ENCODE measurements at places on chromosomes 6 and 20.
A peak's percentile ranks its signal among the peaks of the same experiment; 100 is the strongest.

DNA sequence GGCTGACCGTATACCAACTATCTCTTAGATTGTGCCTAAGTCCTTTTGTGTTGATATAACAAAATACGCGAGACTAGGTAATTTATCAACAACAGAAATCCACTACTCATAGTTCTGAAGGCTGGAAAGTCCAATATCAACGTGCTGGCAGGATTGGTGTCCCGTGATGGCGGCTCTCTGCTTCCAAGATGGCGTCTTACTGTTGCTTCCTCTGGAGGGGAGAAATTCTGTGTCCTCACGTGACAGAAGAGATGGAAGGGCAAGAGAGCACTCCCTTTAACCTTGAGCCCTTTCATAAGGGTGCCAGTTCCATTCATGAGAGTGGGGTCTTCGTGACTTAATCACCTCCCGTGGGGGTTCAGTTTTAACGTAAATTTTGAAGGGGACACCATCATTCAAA lies 28.1 kb downstream of the RNF144B start:
- no peak for DNase-seq

GRCh38 chr6:14066782-14067406 lies 50.7 kb upstream of the CD83 start:
- DNase-seq, result peak; percentile 75

DNA sequence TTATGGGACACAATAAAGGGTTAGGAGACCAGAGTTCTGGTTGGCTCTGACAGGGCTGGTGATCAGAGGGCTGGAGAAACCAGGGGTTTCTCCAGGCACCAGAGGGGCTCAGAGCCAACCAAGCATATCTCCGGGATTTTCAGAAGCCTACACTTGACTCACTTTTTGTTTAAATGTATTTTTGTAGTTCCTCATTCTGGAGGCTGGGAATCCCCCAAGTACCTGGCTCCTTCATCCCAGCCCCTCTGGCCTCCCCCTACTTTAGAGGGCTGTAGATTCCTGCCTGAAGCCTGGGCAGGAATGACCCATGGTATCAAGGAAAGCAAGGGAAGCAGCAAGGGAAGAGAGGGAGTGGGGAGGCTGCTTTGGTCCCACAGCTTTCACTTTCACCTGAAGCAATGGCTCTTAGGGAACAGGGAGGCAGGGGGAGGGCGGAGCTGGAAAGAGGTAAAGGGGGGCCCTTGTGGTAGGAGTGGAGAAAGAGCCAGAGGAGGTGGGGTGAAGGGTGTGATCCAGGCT lies 973 bp downstream of the CD40 start:
- DNase-seq, result no peak

DNA sequence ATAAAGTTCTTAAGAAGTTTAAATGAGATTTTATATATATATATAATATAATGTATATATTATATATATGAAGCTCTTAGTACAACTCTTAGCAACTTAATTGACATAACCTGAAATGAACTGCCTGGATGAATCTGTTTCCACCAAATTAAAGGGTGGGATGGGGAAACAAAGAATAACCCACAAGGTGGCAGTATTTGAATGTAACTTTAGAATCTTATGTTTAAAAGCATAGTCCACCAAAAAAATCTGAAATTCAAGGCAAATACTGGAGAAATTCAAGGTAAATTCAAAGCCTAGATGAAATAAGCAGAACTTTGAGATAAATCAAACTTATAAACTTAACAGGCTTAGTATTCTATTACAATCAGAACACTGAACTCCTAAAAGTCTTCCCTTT lies 4.4 kb upstream of the IBTK start:
- DNase-seq, result no peak

DNA sequence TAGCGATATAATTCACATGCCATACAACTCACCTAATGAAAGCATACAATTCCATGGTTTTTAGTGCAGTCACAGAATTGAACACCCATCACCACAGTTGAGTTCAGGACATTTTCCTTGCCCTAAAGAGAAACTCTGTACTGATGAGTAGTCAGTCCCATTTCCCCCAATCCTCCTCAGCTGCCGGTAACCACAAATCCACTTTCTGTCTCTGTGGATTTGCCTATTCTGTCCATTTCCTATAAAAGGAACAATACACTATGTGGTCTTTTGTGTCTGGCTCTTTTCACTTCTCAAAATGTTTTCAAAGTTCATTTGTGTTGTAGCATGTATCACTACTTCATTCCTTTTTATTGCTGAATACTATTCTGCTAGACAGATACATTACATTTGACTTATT lies 67.9 kb upstream of the TGM3 start:
- DNase-seq, result no peak

GRCh38 chr20:37542281-37542680 lies 14.6 kb upstream of the BLCAP start:
- DNase-seq, result no peak

DNA sequence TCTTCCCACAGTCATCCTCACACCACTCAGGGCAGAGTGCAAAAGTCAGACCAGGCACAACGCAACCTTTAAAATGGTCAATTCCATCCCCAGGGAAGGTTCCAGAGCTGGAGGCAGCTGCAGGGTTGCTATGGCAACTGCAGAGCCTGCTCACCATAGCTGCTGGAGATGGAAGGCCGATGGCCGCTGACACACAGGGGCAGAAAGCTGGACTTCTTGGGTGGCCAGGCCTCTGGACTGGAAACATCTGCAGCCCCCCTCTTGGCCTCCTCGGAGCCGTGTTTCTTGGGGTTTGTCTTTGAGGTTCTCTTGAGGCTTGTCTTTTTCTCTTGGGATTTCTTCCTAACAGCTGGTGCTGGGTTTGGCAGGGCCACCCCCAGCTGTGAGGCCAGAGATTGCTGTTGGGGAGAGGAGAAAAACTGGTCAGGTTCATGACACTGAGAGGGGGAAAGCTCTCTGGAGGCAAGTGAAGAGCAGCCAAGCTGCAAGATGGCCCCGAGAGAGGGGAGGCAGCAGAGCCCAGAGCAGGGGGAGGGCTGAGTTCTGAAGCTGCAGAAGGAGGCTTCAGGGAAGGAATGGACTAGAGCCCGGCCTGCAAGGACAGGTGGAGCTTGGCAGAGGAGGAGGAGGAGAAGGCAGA lies 10.2 kb downstream of the BNIP5 start:
- DNase-seq, result no peak

GRCh38 chr20:53069132-53069531 lies 97.0 kb downstream of the TSHZ2 start:
- peak; percentile 46 for DNase-seq

DNA sequence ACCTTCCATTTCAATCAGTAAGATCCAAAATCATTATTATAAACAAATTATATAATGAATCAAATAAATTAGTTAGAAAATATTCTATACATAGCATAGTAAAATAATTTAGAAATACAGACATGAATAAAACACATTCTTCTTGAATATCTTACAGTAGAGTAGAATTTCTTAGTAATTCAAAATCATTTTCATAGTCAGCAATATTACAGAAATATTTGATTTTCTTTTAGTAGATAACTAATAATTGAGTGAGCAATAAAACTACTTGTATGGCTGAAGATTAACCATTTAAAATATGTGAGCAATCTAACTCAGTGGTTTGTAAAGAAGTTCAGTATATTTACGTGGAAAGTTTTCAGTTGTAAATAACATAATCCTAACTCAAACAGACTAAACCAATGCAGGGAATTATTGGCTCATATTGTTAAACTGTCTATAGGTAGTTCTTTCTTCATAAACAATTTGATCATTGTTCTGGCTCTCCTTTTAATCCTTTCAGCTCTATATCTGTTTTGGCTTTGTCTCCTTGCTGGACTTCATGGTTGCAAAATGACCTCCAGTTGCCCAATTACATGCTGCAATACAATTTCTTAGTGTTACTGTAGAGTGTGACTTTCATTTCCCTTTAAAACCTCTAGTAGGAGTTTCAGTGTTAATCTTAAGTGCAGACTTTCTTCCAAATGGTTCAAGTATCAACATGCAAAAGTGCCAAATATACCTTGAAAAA lies 307.5 kb downstream of the EYS start:
- DNase-seq, result no peak

- DNase-seq, result peak; percentile 28
These were observed 84.9 kb upstream of the TGM3 start for GRCh38 chr20:2210646-2211552.

GRCh38 chr20:2804041-2804828 lies 3.8 kb upstream of the CPXM1 start:
- no peak for DNase-seq

DNA sequence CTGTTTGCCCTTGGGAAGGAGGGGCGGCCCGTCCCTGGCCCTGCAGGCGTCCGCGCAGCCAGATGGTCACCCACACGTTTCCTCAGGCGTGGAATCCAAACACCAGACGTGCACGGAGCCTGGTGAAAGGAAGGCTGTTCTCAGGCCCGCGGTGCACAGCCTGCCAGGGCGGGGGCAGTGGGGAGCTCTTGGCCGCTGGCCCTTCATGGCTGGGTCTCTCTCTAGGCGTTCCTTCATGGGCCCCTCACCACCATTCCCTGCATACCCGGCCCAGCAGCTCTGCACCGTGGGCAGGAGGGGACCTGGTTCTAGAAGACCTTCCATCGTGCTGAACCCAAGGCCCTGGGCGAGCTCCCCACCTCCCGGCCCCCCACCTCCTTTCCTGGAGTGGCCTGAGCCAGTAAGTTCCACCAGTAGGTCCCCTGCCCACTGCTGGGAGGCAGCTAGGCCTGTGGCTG lies 30.4 kb upstream of the SMOC2 start:
- DNase-seq, result no peak

- no peak for DNase-seq
These were observed 76.3 kb downstream of the ZMYND8 start for GRCh38 chr20:47280228-47280627.

Data from left kidney (tissue), 8 donors.